Karpas-422 (cell line): ENCODE measurements at places on chromosomes 1 and 21. TPM values are rescaled to one million over a fixed set of nuclear protein-coding genes. Genes with fewer than 3 reads are reported as not detected.

- no peak for DNase-seq
Observed at GRCh38 chr1:34655206-34655874, 99.5 kb upstream of the GJB5 start.

Gene DCDC2B
- not detected in 2 replicates for total RNA-seq

Gene ALX3
- not detected in 2 replicates for total RNA-seq

- no peak for DNase-seq
Observed at GRCh38 chr1:209643285-209644020, 8.8 kb downstream of the LAMB3 start.

DNA sequence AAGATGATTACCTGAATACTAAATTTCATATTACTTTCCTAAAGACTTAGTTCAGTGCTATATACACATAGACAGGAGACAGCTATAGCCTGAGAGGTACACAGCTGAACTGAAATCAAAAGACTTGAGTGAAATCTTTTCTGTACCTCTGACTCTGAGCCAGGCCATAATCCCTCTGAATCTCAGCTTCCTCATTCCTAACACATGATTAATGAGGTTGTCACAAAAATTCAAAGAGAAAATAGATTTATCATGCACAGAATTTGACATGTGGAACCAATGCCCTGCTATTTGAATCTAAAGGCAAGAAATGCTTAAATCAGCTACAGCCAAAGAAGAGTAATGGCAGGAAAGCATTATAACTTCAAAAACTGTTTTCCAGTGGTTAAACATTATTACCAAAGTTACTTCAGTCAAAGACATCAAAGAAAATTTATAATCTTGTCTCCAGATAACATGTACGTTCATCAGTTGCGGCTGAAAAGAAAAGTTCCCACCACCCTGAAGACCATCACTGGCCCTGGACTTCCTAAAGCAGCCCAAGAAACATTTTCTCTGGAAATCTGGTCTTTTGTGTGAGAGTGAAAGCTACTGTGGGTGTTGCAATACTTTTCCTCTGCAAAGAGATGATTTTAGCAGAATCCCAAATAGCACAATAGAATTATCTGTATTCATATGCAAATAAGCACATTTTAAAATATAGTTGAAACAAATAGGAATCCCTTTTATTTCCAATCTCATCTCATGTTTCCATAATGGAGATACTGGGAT is 13.8 kb upstream of the ATP1A1 start:
- DNase-seq, result peak; percentile 95

DNA sequence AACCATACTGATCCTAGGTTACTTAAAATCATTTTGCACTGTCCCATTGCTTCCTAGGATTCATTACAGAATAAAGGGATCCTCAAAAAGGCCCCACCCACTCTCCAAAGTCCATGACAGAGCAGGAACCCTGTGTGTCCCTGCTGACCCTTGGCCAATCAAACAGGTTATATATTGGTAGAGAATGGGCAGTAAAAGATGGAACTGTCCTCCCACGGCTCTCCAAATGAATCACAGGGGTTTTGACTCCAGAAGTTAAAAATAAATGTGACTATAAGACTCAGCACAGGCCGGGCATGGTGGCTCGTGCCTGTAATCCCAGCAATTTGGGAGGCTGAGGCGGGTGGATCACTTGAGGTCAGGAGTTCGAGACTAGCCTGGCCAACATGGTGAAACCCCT is 65.5 kb downstream of the ACOT7 start:
- DNase-seq, result no peak

Gene VHLL
- total RNA-seq, result not detected in 2 replicates

Gene ADARB1
- total RNA-seq, result 1.4 and 2.0 TPM in 2 replicates

- DNase-seq, result no peak
Observed at GRCh38 chr1:42392255-42392654, 11.7 kb downstream of the RIMKLA start.

DNA sequence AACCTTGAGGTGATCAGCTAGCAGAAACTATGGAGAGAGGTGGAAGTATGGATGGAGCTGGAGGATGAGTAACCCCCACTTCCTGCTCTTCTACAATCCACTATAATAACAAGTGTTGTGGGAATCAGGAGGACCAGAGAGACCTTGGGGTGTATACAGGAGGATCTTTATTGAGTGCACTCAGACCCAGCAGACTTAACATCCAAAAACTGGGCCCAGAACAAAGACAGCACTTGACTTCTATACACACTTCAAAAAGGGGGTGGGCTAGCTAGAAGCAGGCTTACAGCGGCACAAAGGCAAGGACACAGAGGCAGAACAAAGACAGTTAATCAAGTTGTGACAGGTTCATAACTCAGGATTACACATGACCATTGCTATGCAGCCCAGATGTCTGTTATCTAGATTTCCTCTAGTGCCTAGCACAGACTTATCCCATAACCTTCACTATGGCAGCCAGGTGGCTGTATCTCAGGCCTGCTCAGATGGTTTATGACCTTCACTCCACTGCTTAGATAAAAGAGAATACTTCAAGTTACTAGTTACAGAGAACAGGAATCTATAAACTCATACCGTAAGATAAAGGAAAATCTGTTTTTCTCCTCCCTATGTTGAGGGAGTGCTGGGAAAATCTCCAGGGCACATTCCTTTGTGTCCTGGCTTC is 36.1 kb upstream of the PADI2 start:
- no peak for DNase-seq

Gene TPTE
- total RNA-seq, result not detected in 2 replicates

Gene HNRNPCL2
- total RNA-seq, result not detected in 2 replicates

DNA sequence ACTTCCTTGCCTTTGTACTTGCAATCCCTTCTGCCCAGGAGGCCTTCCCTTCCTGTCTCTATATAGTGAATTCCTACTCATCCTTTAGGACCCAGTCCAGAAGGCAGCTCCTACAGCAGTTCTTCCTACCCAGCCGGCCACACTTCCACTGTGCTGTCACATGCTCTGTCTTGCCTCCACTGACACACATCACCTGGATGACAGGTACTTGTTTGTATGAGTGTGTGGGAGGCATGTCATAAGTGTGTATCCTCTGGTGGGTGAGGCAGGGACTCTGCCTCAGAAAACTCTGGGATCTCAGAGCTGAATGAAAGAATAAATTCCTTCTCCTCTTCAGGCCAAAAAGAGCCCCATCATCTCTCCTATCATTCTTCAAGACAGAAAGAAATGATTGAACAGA is 5.1 kb upstream of the OSCP1 start:
- no peak for DNase-seq

DNA sequence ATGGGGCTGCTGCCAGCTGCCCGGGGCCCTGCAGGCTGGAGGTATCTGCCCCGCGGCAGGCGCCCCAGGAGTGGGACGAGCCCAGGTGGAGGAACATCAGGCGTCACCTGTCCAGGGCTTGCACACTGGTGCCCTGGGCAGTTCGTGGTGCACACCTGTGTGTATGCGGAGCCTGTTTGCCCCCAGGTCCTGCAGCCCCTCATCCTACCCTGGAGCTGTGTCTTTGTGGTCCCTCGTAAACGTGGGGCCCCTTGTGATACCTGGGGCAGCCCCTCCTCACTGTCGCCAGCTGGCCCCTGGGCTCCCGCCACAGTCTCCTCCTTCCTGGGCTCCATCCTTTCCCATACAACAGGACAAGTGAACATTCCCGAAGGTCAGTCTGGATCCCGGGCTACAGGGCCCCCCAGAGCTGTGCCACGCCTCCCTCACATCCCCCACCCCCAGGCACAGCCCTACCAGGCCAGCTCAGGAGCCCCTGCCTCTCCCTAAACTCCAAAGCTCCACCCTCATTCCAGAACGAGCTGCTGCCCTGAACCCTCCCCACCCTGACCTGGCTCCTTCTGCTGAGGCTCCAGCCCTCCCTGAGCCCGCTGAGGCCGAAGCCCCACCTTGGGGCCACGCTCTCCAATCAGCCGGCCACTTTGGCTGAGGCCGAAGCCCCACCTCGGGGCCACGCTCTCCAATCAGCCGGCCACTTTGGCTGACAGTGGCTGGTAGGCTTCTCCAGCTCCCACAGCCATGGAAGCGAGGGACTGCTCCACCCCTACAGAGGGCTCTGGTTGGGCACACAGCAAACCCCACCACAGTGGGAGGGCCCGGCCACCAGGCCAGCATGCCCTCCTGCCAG is 42.6 kb downstream of the UBE2G2 start:
- DNase-seq, result no peak
